AG20443 (cell line): ENCODE measurements at places on chromosomes 16 and 17.

DNA sequence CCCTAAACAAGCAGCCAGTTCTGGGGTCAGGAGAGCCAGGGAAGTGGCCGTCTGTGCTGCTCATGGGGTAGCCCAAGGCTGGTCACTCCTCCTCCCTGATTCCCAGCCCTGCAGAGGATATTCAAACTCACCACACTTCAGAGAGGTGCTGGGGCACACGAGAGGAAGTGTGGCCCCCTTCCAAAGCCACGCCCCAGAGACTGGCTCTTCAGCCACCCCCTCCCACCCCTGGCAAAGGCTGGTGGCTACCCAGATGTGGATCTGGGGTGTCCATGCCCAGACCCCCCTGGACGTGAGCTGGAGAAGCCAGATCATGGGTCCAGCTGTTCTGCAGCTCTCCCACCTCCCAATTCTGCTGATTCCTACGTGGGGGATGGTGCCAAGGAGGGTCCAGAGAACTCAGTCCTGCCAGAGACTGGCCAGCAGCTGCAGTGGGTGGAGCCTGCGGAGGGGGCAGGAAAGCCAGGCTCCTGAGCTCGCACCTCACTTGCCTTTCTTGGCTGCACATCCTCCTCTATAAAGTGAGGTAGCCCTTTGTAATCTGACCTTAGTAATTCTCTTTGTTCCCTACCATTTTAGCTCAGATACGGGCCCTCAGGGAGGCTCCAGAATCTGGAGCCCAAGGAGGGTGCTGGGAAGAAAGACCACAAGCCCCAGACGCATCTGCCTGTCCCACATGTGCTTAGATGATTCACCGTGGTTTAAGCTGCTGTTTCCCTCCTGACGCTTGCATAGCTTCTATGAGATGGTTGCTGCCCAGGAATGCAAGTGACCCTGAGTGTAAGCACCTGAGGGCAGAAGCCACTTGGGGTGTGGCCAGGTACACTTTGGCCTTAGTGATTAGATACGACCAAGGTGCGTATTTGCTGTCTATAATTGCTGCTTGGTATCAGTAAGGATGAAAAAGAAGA, 15.3 kb downstream of the SDK2 start:
- no peak for DNase-seq

GRCh38 chr17:10394201-10394887, 21.5 kb upstream of the MYH13 start:
- DNase-seq: no peak

- no peak for DNase-seq
Observed at GRCh38 chr16:22181426-22181825, 19.1 kb downstream of the SDR42E2 start.

GRCh38 chr17:58534331-58534730, 19.9 kb upstream of the MTMR4 start:
- DNase-seq: no peak

- no peak for DNase-seq
Observed at GRCh38 chr17:83076938-83077337, 2.5 kb upstream of the METRNL start.

- DNase-seq: no peak
Observed at GRCh38 chr16:48616571-48616970, 6.6 kb upstream of the N4BP1 start.

- no peak for DNase-seq
Observed at GRCh38 chr17:18380471-18381157, 3.0 kb downstream of the EVPLL start.

DNA sequence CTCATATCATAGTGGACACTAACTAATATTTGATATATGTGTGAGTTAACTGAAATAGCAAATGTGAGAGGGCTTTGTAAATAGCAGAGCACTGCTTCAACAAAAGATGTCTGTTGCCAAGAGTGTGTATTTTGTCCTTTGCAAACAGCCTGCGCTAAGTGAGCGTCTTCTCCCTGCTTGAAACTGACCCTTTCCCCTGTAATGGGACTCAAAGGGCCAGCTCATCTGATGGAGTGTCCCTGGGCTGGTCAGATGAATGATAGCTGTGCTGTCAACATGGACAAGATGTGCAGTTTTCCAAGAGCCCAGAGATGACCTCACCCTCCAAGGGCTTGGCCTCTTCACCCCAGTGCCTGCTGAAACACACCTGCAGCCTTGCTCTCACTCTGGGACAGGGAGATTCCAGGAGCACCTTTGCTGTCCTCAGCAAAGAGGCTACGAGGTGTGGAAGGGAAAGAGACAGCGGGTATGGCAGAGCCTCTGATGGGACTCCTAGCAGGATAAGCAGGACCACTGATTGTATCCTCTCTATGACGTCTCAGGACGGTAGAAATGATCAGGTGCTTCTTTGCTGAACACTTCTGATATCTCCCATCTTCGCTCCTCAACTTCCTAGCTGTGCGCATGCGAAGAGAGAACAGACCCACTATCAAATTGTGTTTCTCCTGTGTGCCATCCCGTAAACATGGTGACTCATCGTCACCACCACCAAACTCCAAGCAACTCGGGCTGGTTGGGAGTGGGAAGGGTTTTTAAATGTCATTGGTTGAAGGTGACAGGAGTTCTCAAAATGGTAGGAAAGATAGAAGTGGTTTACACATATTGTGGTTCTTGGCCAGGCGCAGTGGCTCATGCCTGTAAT, 35.8 kb upstream of the TBX2 start:
- DNase-seq: no peak

DNA sequence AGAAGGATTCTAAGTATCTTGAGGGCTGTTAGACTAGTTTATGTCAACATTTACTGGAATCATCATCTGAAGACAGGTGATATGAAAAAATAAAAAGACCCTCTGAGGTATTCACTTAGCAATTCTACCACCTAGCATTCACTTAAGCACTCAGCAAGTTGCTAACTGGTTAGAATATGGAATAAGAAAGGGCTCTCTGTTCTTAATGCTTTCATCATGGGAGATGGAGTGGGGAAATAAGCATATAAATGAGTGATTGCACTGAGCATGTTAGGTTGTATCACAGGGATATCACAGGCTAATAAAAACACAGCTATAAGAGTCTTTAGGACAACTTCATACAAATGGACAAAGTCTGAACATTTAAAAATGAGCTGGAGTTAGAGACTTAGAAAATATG, 1238.8 kb downstream of the CDH11 start:
- DNase-seq: no peak

DNA sequence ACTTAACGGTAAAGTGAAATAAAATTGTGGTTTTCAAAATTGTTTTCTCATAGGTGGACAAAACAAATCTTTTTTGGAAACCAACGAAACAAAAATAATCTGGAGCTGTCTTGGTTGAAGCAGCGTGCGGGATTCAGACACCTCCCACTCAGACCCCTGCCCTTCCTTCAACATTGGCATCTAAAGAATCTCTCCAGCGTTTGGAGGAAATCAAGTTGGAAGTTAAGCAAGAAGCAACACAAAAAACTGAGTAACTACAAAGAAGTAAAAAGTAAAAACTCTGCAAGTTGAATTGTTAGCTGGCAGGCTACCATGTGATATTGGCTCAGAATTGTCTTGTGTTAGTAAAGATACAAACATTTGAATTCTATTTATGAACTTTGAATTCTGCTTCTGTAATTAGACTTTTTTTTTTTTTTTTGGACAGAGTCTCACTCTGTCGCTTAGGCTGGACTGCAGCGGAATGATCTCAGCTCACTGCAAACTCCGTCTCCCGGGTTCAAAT, 361.0 kb upstream of the PMFBP1 start:
- no peak for DNase-seq

- DNase-seq: no peak
Observed at GRCh38 chr17:17928398-17929287, 43.6 kb downstream of the TOM1L2 start.
